ENCODE measurements at places on chromosomes 7 and 10.

DNA sequence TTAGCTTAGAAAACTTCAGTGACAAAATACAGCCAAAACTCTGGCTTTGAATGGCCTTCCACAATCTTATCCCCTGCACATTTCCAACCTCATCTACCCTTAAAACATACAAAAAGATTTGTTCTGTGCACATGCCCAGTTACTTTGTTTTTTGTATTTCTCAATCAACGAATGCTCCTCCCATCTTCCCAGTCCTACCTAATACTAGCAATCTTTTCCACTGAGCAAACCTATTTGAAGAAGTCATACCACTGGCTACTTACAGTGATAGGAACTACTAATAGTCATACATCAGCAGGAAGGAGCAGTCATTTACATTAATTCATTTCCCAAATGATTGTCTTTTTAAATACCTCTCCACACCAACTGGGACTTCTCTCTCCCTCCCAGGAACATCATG is 2.5 kb downstream of the USP54 start:
- no peak for DNase-seq

GRCh38 chr10:119652361-119652730 is 1.2 kb downstream of the BAG3 start:
- DNase-seq = peak; percentile 68

- DNase-seq = no peak
Observed at GRCh38 chr10:8041284-8041991, 13.1 kb upstream of the GATA3 start.

- DNase-seq = no peak
Observed at GRCh38 chr7:27947586-27948278, 207.8 kb downstream of the TAX1BP1 start.

- DNase-seq = peak; percentile 71
Observed at GRCh38 chr7:151626422-151627115, 106.9 kb upstream of the RHEB start.

DNA sequence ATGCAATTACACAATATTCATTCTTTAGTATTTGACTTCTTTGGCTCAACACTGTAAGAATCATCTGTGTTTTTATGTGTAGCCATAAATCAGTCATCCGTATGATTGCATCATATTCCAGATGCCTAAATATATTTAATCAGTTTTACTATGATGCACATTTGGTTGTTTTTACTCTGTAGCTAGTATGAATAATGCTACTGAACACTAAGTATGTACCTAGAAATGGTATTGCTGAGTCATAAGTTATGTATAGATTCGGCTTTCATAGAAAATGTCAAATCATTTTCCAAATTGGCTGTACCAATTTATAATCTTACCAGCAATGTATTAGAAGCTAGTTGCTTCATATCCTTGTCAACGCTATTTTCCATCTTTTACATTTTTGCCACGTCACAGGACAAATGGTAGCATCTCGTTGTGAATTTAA is 197.3 kb upstream of the PLXNA4 start:
- DNase-seq = no peak
